Stimulated activated CD4-positive, alpha-beta T cell treated with anti-CD3 and anti-CD28 coated beads, Interleukin-12 subunit alpha, Interleukin-12 subunit beta, amount 100 ng/mL, for 24 hours (primary cell): ENCODE measurements at places on chromosomes 12 and 14.

DNA sequence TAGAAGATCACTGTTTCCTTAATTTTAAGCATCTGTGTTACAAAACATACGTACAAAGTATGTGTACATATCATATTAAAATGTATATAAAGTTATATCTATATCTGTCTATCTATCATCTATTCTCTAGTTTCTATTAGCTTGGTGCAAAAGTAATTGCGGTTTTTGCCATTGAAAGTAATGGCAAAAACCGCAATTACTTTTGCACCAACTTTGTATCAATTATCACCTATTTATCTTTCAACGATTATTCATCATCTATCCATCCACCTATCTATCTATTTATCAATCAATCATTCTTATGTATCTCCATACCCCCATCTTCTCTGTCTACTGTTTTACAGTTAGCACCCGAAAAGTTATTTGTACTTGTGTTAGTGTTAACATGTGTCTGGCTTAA lies 447.6 kb downstream of the NRXN3 start:
- no peak for DNase-seq

GRCh38 chr14:61581955-61582615 lies 113.2 kb upstream of the HIF1A start:
- DNase-seq, result no peak

DNA sequence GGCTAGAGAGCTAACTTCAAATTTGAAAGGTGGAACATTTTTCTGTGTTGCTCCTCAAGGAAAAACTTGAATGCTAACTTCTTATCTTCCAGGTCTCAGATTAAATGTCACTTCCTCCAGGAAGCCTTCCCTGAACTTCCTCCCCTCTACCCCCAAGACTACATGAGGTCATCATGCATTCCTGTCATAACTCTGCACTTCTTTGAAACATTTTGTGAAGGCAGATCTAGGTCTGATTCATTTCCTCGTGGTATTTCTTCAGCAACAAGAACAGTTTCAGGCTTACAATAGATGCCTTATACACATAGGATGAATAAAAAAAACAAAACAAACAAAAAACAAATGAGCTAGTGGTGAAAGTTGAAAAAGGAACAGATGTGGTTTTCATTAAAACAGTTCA lies 97.1 kb upstream of the SRRM4 start:
- DNase-seq, result no peak

- DNase-seq, result no peak
These were observed 198.4 kb downstream of the NELL2 start for GRCh38 chr12:44677724-44678123.

DNA sequence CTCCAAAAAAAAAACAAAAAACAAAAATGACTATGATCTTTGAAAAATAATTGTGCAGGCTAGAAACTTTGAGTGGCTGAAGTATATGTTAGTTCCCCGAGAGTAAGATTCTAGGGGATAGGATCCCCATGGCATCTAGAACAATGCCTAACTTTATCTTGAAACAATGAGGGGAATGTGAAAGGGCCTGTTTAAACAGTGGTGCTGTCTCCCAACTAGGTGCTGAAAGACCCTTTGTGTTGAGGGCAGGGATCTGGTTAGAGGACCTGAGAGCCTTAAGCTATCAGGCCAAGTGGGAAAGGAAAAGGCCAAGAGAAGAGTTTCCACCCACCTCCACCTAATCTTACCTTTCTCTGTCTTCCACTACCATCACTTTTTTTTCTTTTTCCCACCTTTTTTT lies 6.8 kb upstream of the YLPM1 start:
- no peak for DNase-seq

DNA sequence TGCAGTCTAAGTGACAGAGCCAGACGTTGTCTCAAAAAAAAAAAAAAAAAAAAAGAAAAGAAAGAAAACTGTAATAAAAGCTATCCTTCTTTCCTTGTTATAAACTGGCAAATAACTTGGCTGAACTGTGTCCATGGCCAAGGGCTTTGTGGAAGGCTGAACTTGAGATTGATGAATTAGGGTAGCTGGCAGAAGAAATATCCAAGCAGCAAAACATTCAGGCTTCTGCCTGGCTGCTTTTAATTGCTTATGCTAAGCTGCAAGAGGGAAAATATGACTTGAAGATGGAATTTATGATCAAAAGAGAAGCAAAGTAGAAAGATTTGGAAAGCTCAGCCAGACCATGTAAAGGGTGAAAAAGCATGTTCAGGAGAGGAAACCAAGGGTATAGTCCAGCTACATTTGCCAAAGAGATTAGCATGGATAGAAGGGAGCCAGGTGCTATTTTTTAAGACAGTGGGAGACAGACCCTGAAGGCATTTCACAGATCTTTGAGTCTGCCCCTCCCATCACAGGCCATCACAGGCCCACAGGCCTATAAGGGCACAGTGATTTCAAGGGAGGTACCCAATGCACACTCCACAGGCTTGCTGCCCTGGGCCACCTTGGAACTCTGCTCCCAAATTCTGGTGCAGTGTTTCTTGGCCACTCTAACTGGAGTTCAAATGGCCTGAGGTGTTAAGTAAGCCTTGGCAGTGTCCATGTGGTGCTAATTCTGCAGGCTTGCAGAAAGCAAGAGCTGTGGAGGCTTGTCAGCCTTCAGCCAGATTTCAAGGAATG lies 226.0 kb downstream of the AEBP2 start:
- DNase-seq, result no peak

- DNase-seq, result no peak
These were observed 19.1 kb upstream of the ACVR1B start for GRCh38 chr12:51932218-51933076.

DNA sequence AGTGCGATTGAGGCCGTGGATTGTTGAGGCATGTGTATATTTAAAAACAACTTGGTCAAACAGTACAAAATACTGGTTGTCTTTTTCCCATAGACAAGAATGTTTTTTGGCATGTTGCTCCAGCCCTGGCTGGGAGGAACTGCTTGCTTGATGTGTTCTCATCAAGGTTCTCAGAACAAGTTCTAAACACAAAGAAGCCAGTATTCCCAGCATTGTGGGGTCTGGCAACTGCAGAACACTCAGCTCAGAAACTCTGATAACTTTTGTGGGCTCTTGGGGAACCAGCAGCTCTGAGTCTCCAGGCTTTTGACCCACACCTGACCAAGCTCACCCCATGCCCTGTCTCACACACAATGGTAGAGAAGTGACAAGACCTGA lies 27.1 kb upstream of the DICER1 start:
- no peak for DNase-seq

DNA sequence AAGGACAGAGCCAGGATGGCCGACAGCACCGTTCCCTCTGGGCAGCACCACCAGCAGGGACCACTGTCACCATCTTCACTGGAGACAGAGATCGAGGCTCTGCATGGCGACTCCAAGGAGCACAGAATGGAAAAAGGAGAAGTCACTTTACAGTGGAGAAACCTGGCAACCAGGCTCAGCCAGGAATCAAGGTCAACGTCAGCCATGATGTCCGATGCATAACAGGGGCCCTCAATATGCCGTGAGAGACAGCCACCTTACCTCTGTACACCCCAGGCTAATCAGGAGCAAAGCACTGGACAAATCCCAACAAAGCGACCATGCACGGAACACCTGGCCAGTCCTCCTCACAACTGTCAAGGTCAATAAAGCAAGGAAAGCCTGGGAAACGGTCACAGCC lies 20.6 kb upstream of the SFSWAP start:
- DNase-seq, result no peak

DNA sequence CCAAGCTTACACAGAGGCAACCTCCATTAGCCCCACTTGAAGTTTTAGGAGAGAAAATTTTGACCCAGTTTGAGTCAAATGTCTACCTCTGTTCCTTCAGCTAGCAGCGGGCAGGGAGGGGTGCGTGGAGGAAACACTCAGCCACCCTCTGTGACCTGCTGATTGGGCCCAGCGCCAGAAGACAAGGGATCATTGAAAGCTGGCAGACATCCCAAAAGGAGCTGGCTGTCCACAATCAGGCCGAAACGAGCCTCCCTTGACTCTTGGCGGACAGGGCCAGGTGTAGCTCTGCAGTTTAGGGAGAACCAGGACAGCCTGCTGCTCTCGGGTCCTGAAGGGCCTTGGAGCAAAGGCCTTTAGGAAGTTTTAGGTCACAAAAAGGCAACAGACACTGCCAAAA lies 41.3 kb downstream of the CD9 start:
- DNase-seq, result no peak

- no peak for DNase-seq
These were observed 2.6 kb upstream of the ANKLE2 start for GRCh38 chr12:132764231-132764630.

- no peak for DNase-seq
These were observed 262.6 kb downstream of the PCNX1 start for GRCh38 chr14:71169861-71170260.

GRCh38 chr12:123167329-123167728 lies 16.4 kb upstream of the PITPNM2 start:
- no peak for DNase-seq
